ENCODE measurements at places on chromosomes 2 and 18.

- DNase-seq = no peak
Measured at GRCh38 chr2:229586746-229587705, 127.3 kb downstream of the DNER start.

DNA sequence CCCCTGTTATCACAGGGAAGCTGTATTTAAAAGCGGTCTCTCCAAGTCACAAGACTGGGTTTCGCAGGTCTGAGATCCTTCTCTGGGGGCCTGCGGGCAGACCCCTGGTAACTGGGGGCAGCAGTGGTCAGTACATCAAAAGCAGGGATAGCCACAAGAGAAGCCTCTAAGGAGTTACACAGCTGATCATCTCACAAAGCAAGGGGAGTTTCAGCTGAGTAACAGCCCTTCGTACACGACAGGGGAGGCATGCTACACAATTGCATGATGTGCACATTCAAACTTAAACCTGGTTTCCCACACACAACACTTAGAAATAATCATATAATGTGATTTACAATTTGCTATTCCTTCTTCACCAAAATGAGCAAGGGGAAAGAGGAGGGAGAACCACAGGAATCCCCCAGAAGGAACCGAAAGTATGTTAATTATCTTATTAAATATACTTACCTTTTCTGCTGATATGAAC is 87.5 kb downstream of the TMEM131 start:
- DNase-seq = no peak

GRCh38 chr2:189661957-189662321 is 680 bp downstream of the ASNSD1 start:
- DNase-seq = no peak

DNA sequence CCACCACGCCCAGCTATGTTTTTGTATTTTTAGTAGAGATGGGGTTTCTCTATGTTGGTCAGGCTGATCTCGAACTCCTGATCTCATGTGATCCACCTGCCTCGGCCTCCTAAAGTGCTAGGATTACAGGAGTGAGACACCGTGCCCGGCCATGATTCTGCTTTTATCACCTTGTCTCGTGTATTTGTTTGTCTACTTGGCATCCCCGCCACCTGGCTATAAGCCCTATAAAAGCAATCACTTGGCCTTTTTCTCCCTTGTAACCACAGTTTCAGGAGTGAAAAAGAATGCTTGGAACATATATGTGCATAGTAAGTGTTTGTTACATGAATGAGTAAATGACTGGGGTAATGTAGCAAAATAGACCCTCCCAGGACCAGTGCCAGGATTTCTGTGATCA is 77.5 kb upstream of the PAPOLG start:
- no peak for DNase-seq

DNA sequence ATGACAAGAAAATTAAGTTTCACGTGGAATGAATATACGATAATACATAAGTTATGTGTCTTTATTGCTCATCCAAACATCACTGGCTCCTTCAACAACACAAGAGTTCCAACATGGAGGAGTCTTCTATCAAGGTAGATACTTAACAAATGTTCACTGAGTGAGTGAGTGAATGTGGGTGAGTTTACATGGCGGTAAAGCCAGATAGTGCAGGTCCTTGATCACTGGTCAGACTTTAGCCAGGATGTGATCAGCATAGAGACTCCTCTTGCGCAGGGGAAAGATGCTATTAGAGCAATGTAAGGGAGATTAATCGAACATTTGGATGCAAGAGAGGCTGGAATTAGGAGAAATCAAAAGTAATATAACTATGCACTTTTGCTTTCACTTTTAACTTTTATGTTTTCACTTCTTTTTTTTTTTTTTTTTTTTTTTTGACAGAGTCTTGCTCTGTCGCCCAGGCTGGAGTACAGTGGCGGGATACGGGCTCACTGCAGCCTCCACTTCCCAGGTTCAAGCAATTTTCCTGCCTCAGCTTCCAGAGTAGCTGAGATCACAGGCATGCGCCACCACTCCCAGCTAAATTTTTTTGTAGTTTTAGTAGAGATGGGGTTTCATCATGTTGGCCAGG is 249.0 kb upstream of the ID2 start:
- no peak for DNase-seq

- no peak for DNase-seq
Measured at GRCh38 chr2:5803547-5803946, 111.4 kb downstream of the SOX11 start.

DNA sequence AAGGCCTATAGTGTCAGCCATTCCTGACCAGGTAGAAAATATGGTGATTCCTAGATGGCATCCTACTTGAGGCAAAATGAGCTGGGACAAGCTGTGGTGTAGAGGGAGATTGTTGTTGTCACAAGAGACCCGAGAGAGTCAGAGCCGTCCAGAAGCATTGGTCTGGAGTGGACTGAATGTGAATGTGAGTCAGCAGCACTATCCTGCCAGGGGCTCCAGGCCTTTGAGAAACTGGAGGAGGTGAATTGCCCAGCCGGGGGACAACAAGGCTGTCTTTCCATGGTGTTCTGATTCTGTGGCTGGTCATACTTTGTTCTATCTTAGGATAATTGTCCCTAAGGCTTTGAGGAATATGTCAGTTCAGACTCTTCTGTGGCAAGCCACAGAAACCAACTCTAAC is 29.4 kb upstream of the EIF2AK3 start:
- DNase-seq = no peak

DNA sequence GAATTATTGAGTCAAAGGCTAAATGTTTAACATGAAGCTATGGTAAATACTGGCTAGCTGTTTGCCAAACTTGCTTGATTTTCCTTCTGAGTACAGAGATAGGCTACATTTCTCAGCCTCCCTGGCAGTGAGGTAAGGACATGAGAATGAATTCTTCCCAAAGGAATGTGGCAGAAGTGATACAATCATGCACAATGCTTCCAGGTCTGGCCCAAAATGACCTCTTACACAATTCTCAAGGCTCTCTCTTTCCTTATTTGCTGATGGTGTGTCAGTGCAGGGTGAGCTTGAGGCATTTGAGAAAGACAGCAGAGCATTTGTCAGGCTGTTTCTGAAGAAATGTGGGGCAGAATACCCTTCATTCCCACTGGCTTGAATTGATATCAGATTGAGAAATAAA is 95.6 kb upstream of the NABP1 start:
- DNase-seq = no peak

DNA sequence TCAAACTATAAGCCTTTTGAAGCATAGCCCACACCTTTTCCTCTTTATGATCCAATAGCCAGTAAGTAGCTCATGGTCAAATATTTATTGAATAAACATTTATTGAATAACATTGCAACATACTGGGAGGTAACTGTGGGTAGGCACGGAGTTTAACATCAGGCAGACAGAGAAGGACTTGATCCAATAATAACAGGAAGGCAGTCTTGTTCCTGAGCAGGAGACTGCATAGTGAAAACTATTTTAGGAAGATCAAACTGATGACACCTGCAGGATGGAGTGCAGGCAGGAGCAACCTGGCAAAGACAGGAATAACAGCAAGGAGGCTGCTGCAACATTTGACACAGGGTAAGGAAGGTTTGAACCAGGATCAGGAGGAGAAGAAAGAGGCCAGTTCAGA is 3.1 kb upstream of the DCTN1 start:
- no peak for DNase-seq

DNA sequence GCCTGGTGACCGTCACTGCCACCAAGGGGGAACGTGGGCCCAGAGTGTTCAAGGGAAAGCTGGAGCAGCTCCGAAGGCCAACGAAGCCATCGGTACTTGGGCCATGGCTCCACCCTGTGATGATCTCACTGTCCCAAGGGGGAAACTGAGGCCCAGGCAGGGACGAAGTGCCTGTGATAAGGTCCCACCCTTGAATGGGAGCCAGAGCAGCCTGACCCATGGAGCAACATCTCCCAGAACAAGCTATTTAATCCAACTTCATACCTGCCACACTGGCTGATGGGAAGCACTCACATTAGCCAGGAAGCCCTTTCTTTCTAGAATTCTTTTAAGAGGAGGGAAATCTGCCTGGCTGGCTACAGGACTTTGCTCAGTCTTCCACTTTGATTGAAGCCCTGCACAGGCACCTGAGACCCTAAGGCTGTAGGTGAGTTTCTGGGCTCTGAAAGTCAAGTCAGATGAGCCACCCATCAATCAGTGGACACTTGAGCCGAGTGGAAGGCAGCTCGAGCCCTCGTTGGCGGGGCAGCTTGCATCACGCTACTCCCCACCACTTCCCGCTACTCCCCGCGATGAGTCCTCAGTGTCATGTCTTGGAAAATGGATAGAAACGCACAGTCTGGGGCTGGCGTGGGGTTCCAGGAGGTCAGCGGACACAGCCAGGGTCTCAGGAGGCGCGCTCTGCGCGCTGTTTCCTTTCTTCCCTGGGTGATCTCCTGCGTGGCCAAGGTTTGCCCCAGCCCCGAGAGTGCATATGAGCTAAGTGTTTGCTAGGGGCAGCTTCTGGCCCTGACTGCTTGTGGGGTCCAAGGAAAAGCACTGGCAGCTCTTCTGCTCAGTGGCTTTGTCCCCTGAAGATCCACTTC is 2.5 kb upstream of the HS6ST1 start:
- no peak for DNase-seq

- DNase-seq = no peak
Measured at GRCh38 chr18:49476664-49477411, 10.2 kb downstream of the C18orf32 start.

- no peak for DNase-seq
Measured at GRCh38 chr2:157438863-157439823, 4.7 kb downstream of the CYTIP start.

DNA sequence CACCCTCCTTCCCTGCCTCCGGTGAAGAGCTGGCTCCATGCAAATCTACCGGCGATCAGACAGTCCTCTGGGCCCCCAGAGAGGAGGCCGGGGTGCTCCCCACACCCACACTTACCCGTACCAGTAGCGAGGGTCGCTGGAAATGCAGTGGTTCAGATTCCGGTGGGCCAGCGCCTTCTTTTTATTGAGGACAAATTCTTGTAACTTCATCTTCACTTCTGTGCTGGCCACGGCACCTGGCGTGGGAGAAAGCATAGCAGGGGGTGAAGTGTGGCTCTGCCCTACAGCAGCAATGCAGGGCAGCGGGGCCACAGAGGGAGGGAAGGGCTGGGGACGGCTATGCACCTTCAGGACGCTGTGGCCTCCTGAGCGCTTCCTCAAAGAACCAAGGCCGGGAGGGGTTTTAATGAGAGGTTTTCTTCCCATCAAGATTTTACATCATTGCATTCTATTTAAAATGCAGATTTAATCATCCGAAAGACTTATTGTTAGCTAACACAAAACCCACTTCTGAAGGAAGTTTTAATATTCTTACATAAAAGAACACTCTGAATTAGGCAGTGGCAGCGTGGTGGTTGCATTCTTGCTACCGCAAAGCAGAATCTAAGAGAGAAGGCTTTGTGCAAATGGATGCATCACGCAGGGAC is 237.0 kb downstream of the HDAC4 start:
- no peak for DNase-seq

- no peak for DNase-seq
Measured at GRCh38 chr2:99653433-99653832, 163.6 kb upstream of the REV1 start.

All from effector CD4-positive, alpha-beta T cell (primary cell).